ENCODE measurements at places on chromosomes 6 and 20. TPM values are rescaled to one million over a fixed set of nuclear protein-coding genes. Genes with fewer than 3 reads are reported as not detected.

ERMARD gene
- total RNA-seq, result 26.2 TPM

- H3K27me3 ChIP-seq, result no peaks in the 10 kb centered on the region
- H3K36me3 ChIP-seq, result no peaks in the 10 kb centered on the region
- H3K4me3 ChIP-seq, result no peak overlapping the region
- peaks cover 18% of the 10 kb centered on the region for H3K4me1 ChIP-seq
- DNase-seq, result no peak
- H3K27ac ChIP-seq, result no peak overlapping the region
These were observed 54.2 kb downstream of the MAP3K5 start for GRCh38 chr6:136737871-136738691.

GRCh38 chr6:139713900-139714506, 339.6 kb upstream of the CITED2 start:
- no peaks in the 10 kb centered on the region for H3K4me1 ChIP-seq
- DNase-seq, result no peak
- H3K27ac ChIP-seq, result no peak overlapping the region
- H3K4me3 ChIP-seq, result no peak overlapping the region
- no peaks in the 10 kb centered on the region for H3K36me3 ChIP-seq
- no peaks in the 10 kb centered on the region for H3K27me3 ChIP-seq

DEFB110 gene
- not detected for total RNA-seq

- no peaks in the 10 kb centered on the region for H3K36me3 ChIP-seq
- DNase-seq, result no peak
- H3K27ac ChIP-seq, result no peak overlapping the region
- no peaks in the 10 kb centered on the region for H3K4me1 ChIP-seq
- H3K4me3 ChIP-seq, result no peak overlapping the region
- peaks cover 7% of the 10 kb centered on the region for H3K27me3 ChIP-seq
These were observed 78.0 kb upstream of the AFDN start for GRCh38 chr6:167748458-167749379.

- H3K27ac ChIP-seq, result no peak overlapping the region
- no peak overlapping the region for H3K4me3 ChIP-seq
- H3K4me1 ChIP-seq, result no peaks in the 10 kb centered on the region
- no peaks in the 10 kb centered on the region for H3K36me3 ChIP-seq
These were observed 414.0 kb downstream of the GJA1 start for GRCh38 chr6:121849477-121849876.

CST2 gene
- total RNA-seq, result not detected

DNA sequence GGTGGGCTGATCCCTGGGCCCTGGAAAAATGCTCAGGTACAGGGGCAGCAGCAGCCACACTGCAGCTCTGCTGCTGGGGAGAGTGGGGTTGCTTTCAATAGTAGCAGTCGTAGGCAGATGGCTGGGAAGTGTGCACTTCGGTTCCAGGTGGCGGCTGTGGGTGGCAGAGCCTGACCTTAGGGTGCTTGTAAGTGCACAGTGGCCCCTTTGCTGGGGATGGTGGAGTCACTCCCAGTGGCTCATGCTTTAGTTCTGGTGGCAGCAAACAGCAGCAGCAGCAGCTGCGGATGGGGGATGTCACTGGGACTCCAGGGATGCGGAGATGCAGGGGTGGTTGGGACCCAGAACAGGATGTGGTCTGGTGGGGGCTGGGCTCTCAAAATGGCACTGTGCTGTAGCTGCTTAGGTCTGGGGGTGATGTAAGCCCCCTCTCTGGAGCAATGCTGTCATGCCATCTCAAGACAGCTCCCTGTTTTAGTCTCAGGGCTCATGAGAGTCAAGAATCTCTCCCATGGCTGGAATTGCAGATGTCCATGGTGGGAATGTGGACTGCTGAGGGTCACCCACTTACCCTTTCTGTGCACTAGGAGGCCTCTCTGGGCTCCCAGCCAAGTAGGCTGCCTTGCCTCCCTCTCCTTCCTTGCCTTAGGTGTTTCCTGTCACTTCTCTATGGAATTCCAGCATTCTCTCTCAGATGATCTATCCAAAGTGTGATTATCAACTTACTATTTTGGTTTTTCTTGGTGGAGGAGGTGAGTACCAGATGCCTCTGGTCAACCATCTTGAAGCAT, 146.7 kb upstream of the SLC22A23 start:
- no peaks in the 10 kb centered on the region for H3K36me3 ChIP-seq
- no peaks in the 10 kb centered on the region for H3K4me1 ChIP-seq
- no peak overlapping the region for H3K4me3 ChIP-seq
- no peak for DNase-seq

SLC25A27 gene
- 1.5 TPM for total RNA-seq

GRCh38 chr6:152356662-152357061, 280.5 kb downstream of the SYNE1 start:
- no peaks in the 10 kb centered on the region for H3K27me3 ChIP-seq
- H3K36me3 ChIP-seq, result no peaks in the 10 kb centered on the region
- H3K4me3 ChIP-seq, result no peak overlapping the region

FAM83B gene
- total RNA-seq, result not detected

DACT2 gene
- total RNA-seq, result not detected

Data from CD4-positive, alpha-beta T cell (primary cell).